Inflammatory macrophage treated with lipopolysaccharide for 1 hour (primary cell): ENCODE measurements at places on chromosomes 5 and 9.

- DNase-seq = no peak
Measured at GRCh38 chr9:136052472-136052880, 42.6 kb downstream of the NACC2 start.

- no peak for DNase-seq
Measured at GRCh38 chr9:71025201-71025600, 96.2 kb downstream of the TRPM3 start.

- DNase-seq = peak; percentile 41
Measured at GRCh38 chr5:14572836-14573235, 8.8 kb upstream of the OTULINL start.

- no peak for DNase-seq
Measured at GRCh38 chr5:38848637-38849036, 2.8 kb downstream of the OSMR start.

DNA sequence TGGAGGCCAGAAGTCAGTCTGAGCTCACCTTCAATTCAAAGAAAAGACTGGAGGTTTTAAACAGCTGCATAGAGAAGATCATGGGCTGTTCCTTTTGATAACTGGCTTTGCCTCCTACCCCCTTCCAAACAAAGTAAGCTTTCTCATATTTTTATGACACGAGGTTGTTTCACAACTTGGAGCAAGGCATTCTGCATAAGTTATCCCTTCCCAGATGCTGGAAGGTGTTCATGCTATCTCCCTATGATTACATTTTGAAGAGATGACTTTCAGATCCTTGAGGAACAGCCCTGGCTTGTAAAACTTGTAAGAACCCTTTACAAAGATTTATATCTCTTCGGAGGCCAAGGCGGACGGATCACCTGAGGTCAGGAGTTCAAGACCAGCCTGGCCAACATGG, 571.9 kb upstream of the FTMT start:
- no peak for DNase-seq

DNA sequence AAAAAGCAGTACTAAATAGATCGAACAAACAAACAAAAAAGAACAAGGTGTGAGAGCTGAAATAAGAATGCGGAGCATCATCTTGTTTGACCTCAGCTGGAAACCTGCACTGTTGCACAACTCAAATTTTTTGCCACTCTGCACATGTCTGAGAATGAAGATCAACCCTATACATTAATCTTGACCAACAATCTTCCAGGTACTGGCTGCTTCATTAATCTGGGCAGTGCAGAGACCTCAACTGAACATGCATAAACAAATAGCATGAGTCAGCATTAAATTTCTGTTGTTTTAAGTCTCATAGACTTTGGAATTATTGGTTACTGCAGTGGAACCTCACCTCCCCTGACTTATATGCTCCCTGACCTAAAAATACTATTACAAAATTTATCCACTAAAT, 114.6 kb upstream of the FTMT start:
- no peak for DNase-seq

- peak; percentile 89 for DNase-seq
Measured at GRCh38 chr9:124868511-124869465, 6.9 kb downstream of the ARPC5L start.

DNA sequence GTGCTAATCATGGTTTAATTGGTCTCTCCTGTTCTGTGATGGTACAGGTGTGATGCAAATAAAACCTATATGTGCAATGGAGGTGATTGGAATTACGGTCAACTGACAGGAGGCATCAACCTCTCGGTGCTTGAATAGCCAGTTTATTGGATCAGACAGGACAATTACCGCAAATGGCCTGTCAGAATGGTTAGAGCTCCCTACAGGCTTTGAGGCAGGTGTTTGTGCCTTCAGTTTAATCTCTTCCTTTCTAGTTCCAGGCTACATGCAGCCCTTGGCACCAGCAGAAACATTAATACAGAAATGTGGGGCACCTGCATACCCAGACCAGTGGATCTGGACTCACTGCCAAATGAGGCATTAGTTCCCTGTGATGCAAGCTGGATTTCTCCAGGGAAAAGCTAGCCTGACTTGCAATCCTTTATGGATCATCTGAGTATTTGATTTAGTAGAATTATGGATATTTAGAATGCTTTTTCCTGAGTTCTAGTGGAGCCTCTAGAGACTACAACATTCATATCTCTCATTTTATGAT, 128.6 kb downstream of the MAT2B start:
- no peak for DNase-seq

- DNase-seq = no peak
Measured at GRCh38 chr5:78612227-78613150, 36.1 kb downstream of the LHFPL2 start.

DNA sequence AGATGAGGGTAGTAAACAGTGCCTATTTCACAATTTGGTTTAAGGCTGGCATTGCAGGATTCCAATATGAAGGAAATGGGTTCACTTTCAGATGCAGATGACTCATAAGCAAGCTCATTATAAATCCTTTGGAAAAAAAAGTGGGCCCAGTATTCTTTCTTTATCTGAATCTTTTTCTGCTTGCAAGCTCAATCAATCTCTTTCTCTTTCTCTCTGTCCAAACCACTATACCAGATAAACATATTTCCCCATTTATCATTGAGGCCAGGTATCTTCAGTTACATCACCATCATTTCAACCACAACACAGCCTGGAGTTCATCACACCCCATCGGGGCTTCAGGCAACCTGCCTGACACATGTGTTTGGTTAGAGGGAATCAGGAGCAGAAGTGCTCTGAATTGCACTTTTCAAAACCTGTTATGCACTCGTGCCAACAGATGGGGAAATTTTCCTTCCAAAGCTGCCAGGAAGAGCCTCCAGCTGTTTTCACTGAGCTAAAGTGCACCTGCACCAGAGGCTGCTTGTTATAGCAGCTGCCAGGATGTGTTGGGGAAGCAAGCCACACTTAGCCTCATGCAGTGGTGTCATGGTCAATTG, 30.0 kb upstream of the MAMDC2 start:
- DNase-seq = no peak

GRCh38 chr5:4142842-4143241, 547.2 kb downstream of the IRX1 start:
- DNase-seq = no peak
